ENCODE measurements at places on chromosomes 5 and 9. TPM values are rescaled to one million over a fixed set of nuclear protein-coding genes. Genes with fewer than 3 reads are reported as not detected.

PCA3 gene
- not detected for total RNA-seq

CD180 gene
- 0.81 TPM for total RNA-seq

DNA sequence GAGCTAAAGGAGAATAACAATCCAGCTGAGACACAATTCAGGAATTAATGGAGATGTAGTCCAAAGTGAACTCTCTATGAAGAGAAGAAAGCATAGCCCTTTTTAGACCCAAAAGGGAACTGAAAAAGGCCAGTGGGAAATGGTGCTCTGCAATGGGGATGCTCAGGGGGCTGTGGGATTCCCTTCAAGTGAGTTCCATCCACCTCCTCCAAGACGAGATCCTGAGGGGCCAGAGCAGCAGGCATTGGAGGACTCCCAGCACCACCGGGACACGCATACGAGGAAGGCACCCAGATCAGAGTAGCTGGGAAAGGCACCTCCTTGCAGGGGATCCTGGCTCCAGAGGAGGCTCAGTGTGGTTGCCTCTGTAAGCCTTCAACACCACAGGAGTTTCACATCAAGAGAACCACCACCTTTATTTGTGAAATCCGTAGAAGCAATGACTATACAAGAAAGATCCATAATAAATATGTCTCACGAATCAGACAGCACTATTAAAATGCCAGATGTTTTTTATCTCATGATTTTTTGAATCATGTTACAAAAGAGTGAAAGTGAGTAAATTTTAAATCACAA is 288.2 kb downstream of the MED10 start:
- DNase-seq = no peak

DNA sequence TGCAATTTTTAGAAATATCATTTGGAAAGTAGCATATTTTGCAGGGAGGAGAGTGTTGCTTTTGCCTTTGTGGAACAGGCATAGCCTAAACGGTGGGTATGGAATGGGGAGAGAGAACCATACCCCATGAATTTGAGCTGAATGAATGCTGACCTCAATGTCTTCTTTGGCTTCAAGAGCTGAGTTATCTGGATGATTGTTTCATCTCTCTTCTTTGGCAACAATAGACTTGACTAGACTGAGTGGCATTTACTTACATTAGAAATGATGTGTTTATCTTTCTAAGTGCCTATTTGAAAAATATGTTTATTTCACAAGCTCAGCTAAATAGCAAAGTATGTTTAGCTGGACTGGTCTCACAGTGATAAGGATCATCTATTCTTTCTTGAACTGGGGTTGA is 42.8 kb downstream of the SPEF2 start:
- no peak for DNase-seq

DNA sequence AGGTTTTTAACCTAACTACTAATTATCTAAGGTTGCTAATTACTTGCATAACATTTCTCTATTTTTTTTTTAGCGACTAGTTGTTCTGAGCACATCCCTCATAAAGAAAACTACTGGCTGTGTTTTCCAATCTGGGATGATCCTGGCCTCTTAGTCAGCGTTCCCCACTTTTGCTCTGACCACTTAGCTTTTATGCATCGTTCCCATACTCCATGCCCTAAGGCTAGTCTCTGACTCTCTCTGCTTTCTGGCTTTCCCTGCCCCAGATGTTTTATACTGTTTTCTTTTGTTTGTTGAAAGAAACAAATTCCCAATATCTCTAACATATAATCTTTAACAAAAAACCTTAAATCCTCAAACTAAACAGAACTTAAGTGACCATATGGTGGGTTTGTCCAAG is 217.9 kb downstream of the SPATA31D1 start:
- no peak for DNase-seq

- DNase-seq = no peak
Observed at GRCh38 chr5:162956570-162956969, 480.8 kb upstream of the CCNG1 start.

GRCh38 chr9:87340391-87340790 is 157.3 kb upstream of the DAPK1 start:
- DNase-seq = no peak
